Stimulated activated CD8-positive, alpha-beta memory T cell treated with anti-CD3 and anti-CD28 coated beads, Interleukin-7, amount 100 ng/mL, for 4 hours (primary cell): ENCODE measurements at places on chromosomes 6 and 20.

DNA sequence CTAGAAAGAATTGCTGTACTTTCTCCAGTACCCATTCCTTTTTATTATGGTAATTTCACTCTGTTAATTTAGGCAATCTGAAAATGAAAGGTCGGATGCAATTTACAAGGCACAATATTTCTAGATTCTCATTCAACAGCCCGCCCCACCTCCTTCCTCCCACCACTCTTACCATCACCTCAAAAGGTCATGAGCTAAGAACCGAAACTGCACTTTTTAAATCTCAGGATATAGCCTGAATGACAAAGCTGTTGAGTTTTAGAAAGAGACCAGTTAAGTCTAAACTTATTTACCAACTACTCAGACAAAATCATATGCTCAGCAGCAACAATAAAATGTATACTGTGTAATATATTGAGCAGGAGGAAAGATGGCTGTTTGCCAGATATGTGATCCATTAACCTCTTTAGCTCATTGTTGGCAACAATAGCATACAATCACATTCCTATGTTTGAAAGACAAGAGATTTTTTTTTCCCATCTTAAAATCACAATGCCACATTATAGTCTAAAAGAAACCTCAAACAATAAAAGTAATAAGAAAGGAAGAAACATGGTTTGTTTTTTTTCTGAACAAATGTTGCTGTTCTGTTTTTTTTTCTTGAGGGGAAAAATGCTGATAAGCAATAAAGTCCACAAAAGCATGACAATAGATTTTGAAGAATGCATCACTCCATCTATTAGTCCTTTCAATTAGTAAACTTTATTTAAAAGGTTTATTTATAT, 1.6 kb upstream of the HS3ST5 start:
- no peak for DNase-seq

GRCh38 chr6:131858765-131859415, 51.1 kb downstream of the ENPP1 start:
- no peak for DNase-seq

- DNase-seq, result peak; percentile 76
Observed at GRCh38 chr6:33694401-33694931, 17.0 kb downstream of the UQCC2 start.

- no peak for DNase-seq
Observed at GRCh38 chr20:5397393-5397792, 80.6 kb upstream of the PROKR2 start.

- no peak for DNase-seq
Observed at GRCh38 chr6:52010806-52011205, 76.6 kb downstream of the PKHD1 start.

DNA sequence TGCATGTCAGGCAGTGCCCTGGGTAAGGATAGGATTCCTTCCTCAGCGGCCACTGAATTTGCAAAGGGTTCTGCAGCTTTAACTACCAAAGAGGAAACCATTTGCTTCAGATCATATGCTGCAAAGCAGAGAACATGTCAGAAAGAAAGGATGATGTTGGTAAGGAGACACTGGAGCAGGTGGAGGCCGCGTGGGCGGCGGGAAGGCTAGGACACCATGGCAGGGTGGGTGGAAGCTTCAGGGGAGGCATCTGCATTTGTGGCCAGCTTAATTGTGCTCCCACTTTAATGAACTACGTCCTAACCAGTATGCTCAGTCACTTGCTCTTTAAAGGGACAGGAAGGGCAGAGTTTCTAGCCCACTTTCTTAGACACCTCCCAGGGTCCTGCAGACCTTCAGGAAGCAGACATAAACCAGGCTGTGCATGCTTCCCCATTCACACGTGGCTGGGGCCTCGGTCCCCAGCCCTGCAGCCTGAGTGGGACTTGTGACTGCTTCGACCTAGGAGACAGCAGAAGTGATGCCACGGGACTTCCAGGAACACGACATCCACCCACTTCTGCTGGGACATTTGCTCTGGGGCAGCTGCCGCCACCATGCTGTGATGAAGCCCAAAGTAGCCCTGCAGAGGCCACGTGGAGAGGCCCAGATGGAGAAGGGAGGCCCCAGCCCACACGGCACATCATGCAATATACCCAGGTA, 76.1 kb downstream of the GINS1 start:
- no peak for DNase-seq

DNA sequence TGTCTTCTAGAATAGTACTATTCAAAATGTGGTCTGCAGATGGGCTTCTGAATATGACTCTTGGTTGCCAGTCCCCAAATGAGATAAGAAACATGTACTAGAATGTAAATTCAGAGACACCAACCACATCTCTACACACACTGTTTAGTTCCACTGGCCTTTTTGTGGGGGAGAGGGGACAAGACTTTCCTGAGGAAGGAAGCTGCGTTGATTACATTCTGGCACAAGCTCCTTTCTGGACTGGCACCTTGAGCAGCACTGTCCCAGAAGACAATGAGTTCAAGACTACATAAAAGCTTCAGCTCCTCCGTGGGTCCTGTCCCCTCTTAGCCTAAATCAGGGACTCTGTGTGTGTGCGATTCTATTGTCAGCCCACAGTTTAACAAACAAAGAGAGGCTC, 6.9 kb upstream of the IYD start:
- DNase-seq, result no peak

GRCh38 chr20:50003253-50003656, 20.5 kb downstream of the SNAI1 start:
- DNase-seq, result no peak

DNA sequence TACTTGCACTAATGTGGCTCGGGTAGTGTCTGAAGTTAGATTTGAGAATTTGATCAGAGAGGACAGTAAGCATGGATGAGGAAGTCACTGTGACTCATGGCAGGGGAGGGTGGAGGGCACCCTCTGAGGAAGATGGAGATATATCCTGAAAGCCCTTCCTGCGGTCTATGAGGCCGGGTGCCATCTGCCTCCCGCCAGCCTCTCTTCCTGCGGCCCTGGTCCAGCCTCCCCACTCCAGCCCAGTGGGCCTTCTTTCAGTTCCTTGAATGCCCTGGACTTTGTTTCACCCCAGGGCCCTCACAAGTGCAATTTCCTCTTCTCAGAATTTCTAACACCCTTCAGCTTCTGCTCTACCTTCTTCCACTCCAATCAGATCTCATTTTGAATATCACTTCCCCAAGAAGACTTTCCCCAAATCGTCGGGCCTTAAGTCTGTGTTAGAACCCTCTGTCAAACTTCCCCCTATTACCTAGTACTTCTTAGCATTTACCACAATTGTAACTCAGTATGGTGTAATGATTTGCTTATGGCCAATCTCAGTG, 20.2 kb upstream of the TNFAIP3 start:
- DNase-seq, result no peak

GRCh38 chr20:6157345-6157744, 34.5 kb upstream of the FERMT1 start:
- DNase-seq, result no peak

DNA sequence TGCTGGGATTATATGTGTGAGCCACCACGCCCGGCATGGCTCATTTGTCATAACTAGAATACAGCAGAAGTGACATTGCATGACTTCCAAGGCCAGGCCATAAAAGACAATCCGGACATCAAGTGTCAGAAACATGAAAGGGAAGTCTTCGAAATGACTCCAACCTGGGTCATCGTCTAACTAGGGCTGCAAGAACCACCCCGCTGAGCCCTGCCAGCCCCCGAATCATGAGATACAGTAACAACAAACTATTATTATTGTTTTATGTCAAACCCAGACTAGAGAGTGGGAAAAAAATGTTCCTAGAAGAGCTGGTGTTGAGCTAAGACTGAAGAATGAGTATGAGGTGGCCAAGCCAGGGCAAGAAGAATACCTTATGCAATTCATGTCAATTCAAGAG, 59.6 kb downstream of the ZNF217 start:
- no peak for DNase-seq

DNA sequence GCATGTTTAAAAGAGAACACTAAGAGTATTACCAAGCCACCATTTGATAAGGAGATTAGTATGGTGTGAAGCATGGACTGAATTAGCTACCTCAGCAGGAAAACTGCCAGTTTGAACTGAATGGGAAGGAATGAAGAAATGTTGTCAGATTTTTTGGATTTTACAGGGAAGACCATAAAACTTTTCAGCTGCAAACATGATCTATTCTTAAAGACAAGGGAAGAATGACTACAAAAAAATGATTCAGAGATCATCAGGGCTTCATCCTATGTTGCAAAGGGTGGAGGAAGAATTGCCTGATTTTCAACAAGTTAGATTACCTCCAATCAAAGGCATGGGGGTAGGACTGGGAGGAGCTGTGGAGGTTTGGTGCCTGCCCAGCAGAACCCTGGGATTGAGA, 49.3 kb upstream of the MTRF1L start:
- no peak for DNase-seq

DNA sequence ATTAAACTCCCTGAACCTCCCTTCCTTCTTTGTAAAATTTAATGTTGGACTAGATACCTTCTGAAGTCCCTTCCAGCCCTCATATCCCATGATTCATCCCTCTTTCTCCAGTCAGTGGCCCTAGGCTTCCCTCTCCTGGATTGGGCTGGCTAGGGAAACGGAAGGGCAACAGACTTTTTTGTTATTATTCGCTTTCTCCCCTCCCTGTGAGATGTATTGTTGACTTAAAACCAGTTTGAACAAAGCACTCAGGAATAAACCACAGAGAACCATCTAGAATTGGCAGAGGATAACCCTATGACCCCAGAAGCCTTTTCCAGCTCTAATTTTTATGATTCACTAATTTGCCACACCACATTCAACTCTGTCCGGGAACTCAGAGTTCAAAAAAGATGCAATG, 239.7 kb upstream of the SUPT3H start:
- DNase-seq, result no peak

DNA sequence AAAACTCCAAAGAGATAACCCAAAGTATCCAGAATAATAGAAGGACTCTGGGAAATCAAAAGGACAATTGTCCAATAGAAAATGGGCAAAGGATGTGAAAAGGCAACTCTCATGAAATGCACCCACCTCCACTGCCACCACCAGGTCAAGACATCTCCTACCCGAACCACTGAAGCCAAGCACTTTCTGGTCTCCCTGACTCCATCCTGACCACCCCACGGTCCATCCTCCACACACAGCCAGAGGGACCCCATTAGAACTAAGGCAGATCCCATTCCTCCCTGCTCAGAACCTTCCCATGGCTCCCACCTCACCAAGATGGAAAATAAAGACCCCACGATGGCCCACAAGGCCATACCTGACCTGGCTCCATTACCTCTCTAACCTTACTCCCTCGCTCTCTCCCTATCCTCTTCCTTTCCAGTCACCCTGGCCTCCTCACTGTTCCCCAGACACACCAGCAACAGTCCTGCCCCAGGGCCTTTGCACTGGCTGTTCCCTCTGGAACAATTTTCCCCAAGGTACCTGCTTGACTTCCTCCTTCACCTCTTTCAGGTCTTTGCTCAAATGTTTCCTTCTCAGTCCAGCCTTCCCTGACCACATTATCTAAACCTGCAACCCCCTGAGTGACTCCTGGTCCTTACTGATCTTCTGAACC, 108.1 kb downstream of the PREX1 start:
- DNase-seq, result no peak

DNA sequence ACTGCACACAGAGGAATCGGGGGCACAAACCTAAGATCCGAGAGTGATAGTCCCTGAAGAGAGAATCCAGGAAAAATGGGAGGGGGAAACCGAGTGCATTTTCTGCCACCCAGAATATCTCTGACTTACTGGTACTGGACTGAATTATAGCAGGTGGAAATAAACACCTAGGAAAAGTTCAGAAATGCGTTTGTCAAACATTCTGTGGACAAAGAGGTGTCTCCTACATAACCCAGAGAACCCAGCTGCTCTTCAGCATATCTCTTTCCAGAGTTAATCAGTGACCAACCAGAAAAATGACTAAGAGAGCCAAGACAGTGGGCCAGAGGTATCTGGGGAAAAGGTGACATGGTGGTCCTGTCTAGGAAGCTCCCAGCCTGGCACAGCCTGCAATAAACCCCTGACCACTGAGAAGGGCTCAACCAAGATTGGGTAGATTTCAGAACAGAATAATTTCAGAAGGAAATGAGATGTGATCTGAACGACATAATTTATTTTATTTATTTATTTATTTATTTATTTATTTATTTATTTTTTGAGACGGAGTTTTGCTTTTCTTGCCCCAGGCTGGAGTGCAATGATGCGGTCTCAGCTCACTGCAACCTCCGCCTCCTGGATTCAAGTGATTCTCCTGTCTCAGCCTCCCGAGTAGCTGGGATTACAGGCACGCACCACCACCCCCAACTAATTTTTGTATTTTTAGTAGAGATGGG, 6.0 kb upstream of the VNN1 start:
- no peak for DNase-seq

DNA sequence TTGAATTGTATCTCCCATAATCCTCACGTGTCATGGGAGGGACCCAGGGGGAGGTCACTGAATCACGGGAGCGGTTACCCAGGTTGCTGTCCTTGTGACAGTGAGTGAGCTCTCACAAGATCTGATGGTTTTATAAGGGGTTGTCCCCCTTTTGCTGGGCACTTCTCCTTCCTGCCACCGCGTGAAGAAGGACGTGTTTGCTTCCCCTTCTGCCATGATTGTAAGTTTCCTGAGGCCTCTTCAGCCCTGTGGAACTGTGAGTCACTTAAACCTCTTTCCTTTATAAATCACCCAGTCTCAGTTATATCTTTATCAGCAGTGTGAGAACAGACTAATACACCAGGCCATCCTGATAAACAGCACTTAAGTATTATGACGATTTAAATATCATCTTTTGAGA, 9.0 kb upstream of the MRGBP start:
- no peak for DNase-seq

GRCh38 chr20:44540834-44541233, 19.0 kb upstream of the SERINC3 start:
- no peak for DNase-seq

DNA sequence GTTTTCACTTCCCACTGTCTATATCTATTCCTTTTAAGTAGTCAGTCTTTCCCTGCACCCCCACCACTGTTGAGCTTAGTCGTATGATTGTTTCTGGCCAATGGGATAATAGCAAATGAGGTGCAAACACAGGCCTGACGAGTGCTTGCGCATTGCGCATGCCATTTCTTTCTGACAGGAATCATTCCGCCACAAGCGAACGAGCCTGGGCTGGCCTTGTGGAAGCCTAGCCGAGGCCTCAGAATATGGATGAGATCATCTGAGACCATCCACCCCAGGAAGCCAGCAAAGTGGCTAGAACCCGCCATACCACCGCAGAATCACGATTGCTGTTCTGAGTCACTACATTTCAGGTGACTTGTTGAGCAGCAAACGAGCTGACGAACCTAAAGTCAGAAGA, 52.2 kb upstream of the PRL start:
- no peak for DNase-seq

DNA sequence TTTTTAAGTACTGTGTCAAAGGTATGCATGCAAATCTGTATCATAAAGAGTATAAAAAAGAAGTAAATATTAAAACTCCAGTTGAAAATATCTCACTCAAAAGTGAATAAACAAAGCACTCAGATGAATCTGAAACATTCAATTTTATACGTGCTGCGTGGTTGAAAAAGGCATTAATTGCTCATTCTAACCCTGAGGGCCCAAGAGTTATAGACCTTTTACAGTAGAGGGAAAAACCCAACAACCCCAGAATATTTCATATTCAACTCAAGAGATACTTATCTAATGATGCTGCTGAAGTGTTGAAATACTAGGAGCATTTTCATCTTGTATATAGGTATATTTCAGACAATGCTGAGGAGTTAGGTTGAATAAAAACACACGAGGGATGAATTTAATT, 862.8 kb upstream of the CITED2 start:
- no peak for DNase-seq

GRCh38 chr6:109722564-109723254, 31.6 kb downstream of the FIG4 start:
- DNase-seq, result no peak
